Amniotic stem cell (primary cell): ENCODE measurements at places on chromosomes 1 and 21.

- DNase-seq = peak; percentile 75
Observed at GRCh38 chr1:47569681-47570470, 132.0 kb downstream of the FOXD2 start.

DNA sequence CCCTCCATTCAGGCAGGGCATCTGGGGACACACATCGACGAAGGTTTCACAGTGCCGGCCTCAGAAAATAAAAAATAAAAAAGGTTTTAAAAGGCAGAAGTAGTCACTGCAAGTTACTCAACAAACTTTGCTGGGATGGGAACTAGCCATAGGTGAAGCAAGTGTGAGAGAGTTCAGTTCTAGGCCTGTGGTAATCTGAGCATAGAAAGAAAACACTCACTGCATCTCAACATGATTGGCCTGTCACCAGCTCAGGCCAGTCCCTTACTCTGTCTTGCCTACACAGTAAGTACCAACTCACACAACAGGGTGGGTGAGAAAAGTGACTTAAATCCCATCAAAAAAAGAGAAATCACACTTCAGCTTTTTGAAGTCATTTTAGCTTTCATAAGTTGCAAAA is 30.2 kb upstream of the ADAM30 start:
- DNase-seq = no peak

- DNase-seq = no peak
Observed at GRCh38 chr21:44709426-44710293, 1.7 kb downstream of the TSPEAR start.

DNA sequence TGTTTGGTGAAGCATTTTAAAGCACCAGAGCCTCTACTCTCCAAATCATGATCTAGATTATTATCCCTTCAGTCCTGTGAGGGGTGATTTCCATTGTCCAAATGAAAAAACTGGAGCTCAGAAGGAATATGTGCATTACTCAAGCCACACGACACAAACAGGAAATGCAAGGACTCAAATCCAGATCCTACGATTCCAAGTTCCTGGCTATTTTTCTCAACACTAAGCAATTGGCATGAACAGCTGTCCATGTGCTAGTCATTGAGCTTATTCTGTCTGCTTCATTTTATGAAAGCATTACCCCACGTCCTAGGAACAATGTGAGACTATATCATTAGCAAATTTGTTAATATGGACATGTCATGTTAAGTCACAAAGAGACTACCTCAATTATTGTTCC is 273.1 kb upstream of the LYPLAL1 start:
- DNase-seq = no peak

DNA sequence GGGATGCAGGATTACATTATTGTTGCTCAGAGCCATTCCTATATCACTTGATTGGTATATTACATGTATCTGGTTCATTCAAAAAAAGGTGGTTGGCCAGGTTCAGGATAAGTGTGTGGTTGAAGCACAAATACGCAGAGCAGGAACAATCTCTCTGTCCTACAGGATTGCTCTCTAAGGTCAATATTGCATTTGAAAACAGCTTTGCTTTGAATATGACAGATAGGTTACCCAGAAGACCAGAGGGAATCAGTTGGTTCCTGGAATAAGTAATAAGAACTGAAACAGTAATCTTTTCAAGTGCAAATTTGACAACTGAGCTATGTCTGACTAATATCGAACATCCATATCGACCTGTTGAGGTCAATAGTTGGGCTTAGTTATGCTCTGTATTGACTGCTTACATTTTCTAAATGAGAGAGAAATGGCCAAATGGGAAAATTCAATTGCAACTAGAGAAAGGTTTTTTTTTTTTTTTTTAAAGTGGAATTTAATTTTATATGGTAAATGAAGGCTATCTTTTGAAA is 176.8 kb downstream of the ATP6V1G3 start:
- DNase-seq = no peak

- no peak for DNase-seq
Observed at GRCh38 chr21:34126691-34127090, 53.3 kb downstream of the MRPS6 start.

GRCh38 chr1:115059316-115059715 is 29.7 kb downstream of the TSHB start:
- DNase-seq = no peak

- no peak for DNase-seq
Observed at GRCh38 chr1:197093226-197093885, 26.3 kb upstream of the F13B start.

- no peak for DNase-seq
Observed at GRCh38 chr1:47624531-47624930, 186.7 kb downstream of the FOXD2 start.

GRCh38 chr1:57719274-57719673 is 295.4 kb upstream of the DAB1 start:
- no peak for DNase-seq

DNA sequence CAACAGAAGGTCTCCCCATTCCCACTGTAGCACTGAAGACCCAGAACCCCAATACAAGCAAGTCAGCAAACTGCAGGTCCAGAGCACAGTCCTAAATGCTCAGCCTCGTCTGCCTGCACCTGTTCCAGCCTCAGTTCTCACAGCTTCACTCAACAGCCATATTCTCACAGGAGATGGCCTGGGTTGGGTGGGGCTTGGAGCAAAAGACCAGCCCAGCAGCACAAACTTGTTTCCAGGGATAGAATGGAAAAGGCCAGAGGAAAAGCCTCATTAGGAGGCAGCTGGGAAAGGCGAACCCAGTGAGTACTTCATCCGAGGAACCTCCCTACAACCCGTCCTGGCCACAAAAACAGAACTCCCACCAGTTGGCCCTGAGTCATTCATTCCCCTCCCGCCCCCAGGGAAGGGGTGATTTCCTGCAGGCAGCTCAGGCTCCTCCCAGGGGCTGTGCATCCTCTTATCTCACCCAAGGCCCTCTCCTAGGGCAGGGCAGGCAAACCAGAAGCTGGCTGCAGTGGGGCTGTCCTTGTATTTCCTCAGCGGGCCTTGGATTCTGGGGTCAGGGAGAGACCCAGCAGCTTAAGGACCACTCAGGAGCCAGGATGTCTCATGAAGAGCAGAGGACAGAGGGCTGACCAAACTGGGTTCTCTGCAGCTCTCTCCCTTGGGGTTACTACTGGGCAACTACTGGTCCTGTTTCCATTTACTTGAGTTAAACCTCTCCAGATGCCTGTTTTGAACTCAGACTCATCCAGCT is 7.4 kb upstream of the MPL start:
- DNase-seq = peak; percentile 14

GRCh38 chr1:234629026-234629425 is 19.0 kb upstream of the IRF2BP2 start:
- DNase-seq = no peak

DNA sequence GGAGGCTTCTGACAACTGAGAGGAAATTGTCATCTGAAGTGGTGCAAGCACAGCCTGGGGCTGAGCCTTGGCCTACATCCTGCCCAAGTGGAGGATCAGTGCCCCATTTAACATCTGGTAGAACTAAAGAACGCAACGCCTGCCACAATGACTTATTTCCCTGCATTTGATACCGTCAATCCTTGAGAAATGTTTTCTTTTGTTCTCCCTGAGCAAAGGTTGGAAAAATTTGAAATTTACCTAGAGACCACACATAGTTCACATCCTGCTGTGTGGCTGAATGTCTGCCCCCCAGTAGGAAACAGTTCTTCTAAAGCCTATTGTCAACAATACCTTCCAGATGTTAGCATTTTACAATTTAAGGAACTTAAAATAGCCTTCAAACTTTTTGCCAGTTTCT is 5.6 kb upstream of the RGS4 start:
- no peak for DNase-seq

GRCh38 chr1:42052072-42052699 is 101.0 kb upstream of the GUCA2B start:
- no peak for DNase-seq

DNA sequence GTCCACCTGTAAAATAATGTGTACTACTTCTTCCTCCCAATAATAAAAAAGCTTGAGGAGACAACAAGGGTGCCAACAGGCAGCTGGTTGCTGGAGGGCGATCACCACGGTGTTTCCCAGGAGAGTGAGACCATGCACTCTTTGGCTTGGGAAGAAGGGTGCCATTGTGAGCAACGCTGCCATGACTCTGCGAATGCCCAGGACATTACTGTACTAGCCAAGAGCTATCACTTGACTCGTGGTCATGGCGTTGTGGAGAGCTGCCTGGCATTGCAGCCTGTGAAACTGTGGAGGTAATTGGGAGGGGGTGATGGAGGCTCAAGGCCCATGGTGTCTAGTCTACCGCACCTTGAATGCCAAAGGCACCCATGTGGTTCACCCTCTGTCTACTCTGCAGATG is 14.6 kb upstream of the PRMT2 start:
- DNase-seq = no peak

- DNase-seq = no peak
Observed at GRCh38 chr1:15578921-15579682, 5.7 kb downstream of the AGMAT start.

DNA sequence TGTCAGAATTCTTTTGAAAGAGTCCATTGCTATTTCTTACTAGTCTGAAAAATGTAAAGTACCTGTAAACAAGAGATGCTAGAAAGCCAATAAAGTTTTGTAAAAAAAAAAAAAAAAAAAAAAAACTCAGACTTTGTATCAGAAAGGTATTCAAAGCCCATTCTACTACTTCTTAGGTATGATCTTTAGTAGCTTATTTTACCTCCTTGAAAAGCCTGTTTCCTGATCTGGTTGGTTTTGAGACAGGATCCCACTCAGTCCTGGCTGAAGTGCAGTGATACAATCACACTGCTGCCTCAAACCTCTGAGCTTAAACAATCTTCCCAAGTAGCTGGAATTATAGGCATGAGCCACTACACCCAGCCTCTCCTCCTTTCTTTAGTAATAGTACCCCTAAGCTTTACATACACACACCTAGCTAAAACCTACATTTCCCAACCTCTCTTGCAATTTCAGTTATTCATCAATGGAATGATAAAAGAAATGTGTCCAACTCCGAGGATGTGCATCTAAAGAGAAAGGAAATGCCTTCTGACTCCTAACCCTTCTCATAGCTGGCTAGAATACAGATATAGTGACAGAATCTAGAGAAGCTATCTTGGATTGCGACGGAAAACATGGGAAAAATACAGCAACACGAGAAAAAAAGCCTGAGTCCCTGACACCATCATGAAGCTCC is 30.6 kb downstream of the EPS15 start:
- no peak for DNase-seq

DNA sequence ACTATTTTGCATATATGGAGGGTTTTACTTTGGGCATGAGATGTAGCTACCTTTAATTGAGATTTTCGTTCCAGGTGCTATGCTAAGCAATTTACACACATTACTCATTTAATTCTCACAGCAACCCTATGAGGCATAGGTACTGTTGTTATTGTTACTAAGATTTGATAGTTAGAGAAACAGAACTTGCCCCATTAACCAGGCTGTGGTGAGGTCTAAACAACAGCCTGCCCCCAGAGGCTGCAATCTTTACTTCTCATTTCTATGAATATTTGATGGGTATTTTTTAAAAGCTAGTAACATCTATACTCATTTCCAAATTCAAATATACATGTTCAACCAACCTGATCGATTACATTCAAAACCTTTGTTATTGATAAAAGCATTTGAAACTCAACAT is 155.6 kb downstream of the GALNT2 start:
- DNase-seq = no peak

DNA sequence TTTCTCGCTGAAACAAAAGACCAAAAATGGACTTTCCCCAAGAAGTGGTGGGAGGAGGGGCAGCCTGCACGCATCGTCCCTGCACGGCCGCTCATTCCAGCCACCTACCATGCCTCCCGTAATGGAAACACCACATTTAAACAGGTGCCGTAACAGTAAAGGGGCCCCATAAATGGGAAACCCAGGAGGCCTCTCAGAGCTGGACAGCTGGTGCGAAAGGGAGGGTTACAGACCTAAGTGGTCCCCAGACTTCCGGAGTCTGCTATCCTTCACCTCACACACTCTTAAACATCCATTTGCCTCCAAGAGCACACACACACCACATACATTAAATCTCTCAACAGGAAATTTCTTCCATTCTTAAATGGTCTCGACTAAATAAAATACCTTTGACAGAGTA is 120.7 kb upstream of the SOD1 start:
- DNase-seq = no peak

- no peak for DNase-seq
Observed at GRCh38 chr1:50423670-50424000, 392 bp upstream of the DMRTA2 start.

GRCh38 chr1:91261655-91262054 is 143.0 kb downstream of the HFM1 start:
- DNase-seq = no peak

DNA sequence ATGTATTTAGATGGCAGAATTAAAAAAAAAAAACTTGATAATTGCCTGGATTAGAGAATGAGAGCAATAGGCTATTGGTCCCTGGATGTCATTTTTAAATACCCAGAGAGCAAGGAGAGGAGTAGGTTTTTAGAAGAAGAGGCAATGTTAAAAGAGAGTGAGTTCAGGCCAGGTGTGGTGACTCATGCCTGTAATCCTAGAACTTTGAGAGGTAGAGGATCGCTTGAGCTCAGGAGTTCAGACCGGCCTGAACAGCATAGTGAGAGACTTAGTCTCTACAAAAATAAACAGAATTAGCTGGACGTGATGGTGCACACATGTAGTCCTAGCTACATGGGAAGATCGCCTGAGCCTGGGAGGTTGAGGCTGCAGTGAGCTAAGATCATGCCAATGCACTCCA is 15.9 kb upstream of the MUTYH start:
- DNase-seq = no peak

GRCh38 chr1:3975903-3976630 is 76.0 kb upstream of the C1orf174 start:
- no peak for DNase-seq

GRCh38 chr1:212247988-212248387 is 37.2 kb upstream of the PPP2R5A start:
- no peak for DNase-seq

GRCh38 chr1:181102841-181103240 is 14.3 kb downstream of the IER5 start:
- no peak for DNase-seq

DNA sequence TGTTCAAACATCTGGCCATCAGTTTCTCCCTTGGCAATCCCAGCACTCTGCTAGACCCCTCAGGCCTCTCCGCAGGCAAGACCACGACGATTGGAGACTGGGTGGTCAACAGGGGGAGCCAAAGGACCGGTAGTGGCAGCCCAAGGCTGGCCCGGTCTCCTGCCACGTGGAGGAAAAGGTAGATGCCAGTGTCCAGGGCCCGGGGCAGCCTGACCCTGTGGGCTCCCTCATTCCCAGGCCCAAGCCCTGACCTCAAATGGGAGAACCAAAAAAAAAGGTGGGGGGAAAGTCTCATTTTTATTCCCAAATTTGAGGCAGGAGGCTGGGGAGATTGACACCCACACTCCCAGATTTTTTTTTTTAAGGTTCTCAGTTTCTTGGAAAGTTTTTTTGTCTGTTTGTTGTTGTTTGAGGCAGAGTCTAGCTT is 24.8 kb downstream of the S100A6 start:
- peak; percentile 65 for DNase-seq

- DNase-seq = no peak
Observed at GRCh38 chr1:185488808-185489207, 171.8 kb upstream of the IVNS1ABP start.

- DNase-seq = no peak
Observed at GRCh38 chr1:154115180-154115579, 39.7 kb downstream of the NUP210L start.

GRCh38 chr1:170864238-170864637 is 71.1 kb upstream of the MROH9 start:
- DNase-seq = no peak

- DNase-seq = no peak
Observed at GRCh38 chr1:13786541-13786940, 86.6 kb downstream of the PRDM2 start.
